Liver (tissue), 10 donors: ENCODE measurements at places on chromosomes 7 and 10. TPM values are rescaled to one million over a fixed set of nuclear protein-coding genes. Genes with fewer than 3 reads are reported as not detected.
A peak's percentile ranks its signal among the peaks of the same experiment; 100 is the strongest.

GRCh38 chr7:110889335-110889734, 201.6 kb upstream of the LRRN3 start:
- DNase-seq: no peak
- no peak overlapping the region for H3K27ac ChIP-seq
- no peaks in the 10 kb centered on the region for H3K4me1 ChIP-seq
- no peak overlapping the region for H3K4me3 ChIP-seq
- no peaks in the 10 kb centered on the region for H3K27me3 ChIP-seq

DNA sequence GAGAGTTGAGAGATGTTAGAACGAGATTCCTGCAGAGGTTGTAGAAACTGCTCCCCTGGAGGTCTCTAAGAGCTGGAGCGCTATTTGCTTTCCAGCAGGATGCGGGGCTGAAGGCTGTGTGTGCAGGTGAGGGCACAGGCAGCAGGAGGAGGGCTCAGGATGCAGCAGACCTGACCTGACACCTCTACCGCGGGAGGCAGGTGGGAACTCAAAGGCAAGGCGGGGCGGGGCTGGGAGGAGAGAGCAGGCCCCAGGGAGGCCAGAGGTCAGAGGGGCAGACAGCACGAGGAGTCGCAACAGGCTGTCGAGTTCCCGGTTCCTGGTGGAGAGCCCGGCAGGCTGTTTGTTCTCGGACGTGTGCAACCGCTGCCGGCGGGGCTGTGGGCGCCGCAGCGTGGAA, 7.9 kb upstream of the CRTAC1 start:
- DNase-seq: no peak
- peaks cover 4% of the 10 kb centered on the region for H3K27me3 ChIP-seq
- H3K4me1 ChIP-seq: no peaks in the 10 kb centered on the region
- no peak overlapping the region for H3K27ac ChIP-seq
- no peak overlapping the region for H3K4me3 ChIP-seq

GRCh38 chr10:110733218-110733952, 89.2 kb downstream of the RBM20 start:
- H3K4me3 ChIP-seq: peak overlapping the region; percentile 52
- peaks cover 29% of the 10 kb centered on the region for H3K4me1 ChIP-seq
- no peak for DNase-seq

Gene SORCS3
- total RNA-seq: not detected

GRCh38 chr10:58348571-58349033, 13.8 kb downstream of the UBE2D1 start:
- DNase-seq: no peak
- no peak overlapping the region for H3K27ac ChIP-seq
- H3K4me1 ChIP-seq: peaks cover 4% of the 10 kb centered on the region
- H3K36me3 ChIP-seq: no peaks in the 10 kb centered on the region
